Cardiac septum (tissue), 1 donor: ENCODE measurements at places on chromosomes 4 and X. TPM values are rescaled to one million over a fixed set of nuclear protein-coding genes. Genes with fewer than 3 reads are reported as not detected.

DNA sequence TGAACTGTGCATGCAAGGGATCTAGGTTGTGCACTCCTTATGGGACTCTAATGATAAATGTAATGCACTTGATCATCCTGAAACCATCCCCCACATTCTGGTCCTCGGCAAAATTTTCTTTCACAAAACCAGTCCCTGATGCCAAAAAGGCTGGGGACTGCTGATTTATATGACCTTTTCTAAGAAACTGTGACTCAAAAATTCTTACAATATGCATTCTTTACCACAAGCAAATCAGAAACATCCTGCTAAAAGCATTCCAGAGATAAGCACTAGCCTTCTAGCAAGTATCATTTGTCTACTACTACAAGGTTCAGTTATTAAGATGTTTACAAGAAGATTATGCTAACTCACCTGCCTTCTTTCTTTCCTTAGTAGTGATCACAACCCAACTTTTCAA, 166.5 kb upstream of the PCDH7 start:
- no peak for DNase-seq

- no peak for DNase-seq
Observed at GRCh38 chr4:57051095-57051494, 59.1 kb downstream of the IGFBP7 start.

GRCh38 chr4:42607011-42607726, 49.7 kb downstream of the ATP8A1 start:
- no peak for DNase-seq

DNA sequence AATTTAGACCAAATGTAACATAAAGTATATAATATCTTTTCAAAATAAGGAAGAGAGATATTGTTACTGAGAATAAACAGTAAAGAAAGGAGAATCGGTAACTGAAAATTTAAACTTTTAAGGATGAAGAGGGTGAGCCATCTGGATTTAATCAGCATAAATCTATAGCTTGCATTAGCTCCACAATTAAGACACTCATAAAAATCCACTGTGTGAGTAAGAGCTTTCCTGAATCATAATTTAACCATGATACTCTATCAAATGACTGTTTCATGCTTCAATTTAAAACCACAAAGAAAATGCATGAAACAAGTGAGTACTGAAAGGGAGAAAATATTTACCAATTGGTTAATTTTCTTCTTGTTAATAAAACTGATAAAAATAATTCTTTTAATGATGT, 951.5 kb upstream of the SLIT2 start:
- DNase-seq: no peak

- no peak for DNase-seq
Observed at GRCh38 chr4:119748853-119749252, 120.2 kb upstream of the PDE5A start.

DNA sequence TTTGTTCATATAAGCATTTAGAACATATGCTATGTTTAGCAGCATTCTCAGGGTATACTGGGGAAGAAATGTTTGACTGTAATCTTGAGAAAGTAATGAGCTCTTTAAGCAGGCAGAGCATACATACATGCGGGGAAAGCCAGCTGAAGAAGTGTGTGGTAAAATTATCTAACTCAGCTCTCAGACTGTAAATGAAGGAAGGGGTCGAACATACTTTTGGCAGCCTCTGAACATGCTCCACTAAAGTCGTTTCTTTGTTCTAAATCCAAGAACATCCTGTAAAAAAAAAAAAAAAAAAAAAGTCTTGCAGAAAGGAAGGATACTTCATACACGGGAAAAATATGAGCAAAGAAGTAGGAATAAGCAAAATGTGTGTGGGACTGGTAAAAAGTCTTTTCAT, 224.8 kb downstream of the GRID2 start:
- DNase-seq: no peak

DNA sequence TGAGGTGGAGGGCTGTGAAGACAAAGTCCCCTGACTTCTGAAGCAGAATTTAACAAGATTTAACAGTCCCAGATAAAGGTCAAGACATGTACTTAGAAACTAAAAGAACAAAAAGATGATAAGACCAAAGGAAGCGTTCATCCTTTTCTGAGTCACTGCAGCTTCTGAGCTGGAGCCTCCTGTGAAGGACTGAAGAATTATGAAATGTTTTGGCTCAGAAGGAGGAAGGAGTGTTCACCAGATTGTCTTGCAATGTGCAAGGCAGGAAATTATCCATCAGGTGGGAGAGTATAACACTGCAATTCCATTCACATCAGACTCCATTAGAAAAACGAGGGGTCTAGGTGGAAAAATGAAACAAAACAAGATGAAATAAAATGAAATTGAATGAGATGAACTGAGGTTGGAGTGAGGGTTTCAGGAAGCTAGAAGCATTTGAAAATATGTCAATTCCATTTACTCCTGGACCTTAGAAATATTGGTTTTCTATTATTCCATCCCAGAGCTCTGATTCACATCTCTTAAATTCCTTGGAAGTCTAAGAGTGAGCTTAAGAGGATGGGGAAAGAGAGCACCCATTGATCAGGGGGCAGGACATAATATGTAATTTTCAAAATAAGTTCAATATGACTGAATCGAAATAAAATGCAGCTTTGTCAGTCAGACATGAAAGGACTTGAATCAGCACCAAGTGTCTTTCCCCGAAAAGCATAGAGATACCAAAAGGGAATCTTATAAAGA, 186.1 kb upstream of the LNX1 start:
- DNase-seq: no peak

GRCh38 chrX:132199941-132200340, 19.3 kb downstream of the RAP2C start:
- DNase-seq: no peak

- DNase-seq: no peak
Observed at GRCh38 chr4:97349468-97350186, 793.6 kb downstream of the STPG2 start.

- no peak for DNase-seq
Observed at GRCh38 chr4:80462621-80463091, 127.1 kb downstream of the CFAP299 start.

GRCh38 chrX:131942034-131942433, 81.1 kb upstream of the STK26 start:
- DNase-seq: no peak

- no peak for DNase-seq
Observed at GRCh38 chr4:42789041-42789567, 103.4 kb upstream of the GRXCR1 start.

GRCh38 chrX:9503261-9503660, 38.4 kb downstream of the TBL1X start:
- DNase-seq: no peak

DNA sequence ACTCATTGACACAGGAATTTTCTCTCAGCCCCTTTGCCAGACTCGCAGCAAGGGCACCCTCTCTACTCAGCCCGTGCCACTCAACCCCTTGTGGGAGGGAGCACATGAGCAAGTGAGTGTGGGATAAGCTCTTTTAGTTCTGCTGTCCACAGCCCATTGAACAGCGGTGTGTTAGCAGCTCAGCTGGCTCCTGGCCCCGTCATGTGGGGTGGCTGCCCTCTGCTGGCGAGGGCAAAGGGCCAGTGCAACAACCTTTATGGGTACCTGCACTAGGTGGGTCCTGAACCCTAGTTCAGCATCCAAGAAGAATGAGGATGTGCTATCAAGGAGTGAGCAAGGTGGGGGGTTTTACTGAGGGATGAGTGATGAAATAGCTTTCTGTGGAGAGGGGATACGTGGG, 85.0 kb upstream of the ZNF81 start:
- DNase-seq: no peak

GRCh38 chrX:140507982-140508305, 3.1 kb upstream of the SOX3 start:
- no peak for DNase-seq

GRCh38 chr4:40294339-40294738, 40.8 kb upstream of the CHRNA9 start:
- no peak for DNase-seq

GRCh38 chr4:185904381-185904780, 92.4 kb upstream of the SORBS2 start:
- no peak for DNase-seq

DNA sequence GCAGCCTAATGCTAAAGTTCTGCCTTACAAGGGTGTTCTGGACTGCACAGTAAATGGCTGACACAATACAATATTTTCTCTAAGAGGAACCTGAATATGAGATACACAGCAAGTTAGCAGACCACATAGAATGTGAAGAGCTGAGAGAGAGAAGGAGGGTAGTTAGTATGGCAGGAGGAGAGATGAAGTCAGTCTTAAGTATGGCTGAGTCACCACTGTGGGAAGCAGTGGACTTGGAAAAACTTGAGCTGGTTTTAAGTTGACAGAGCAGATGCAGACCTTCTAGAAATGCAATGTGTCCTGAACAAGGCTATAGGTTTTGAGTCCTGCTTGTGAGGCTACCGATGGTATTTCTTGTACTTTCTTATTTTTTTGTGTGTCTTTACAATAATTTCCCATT, 172.5 kb downstream of the SH2D1A start:
- no peak for DNase-seq

DNA sequence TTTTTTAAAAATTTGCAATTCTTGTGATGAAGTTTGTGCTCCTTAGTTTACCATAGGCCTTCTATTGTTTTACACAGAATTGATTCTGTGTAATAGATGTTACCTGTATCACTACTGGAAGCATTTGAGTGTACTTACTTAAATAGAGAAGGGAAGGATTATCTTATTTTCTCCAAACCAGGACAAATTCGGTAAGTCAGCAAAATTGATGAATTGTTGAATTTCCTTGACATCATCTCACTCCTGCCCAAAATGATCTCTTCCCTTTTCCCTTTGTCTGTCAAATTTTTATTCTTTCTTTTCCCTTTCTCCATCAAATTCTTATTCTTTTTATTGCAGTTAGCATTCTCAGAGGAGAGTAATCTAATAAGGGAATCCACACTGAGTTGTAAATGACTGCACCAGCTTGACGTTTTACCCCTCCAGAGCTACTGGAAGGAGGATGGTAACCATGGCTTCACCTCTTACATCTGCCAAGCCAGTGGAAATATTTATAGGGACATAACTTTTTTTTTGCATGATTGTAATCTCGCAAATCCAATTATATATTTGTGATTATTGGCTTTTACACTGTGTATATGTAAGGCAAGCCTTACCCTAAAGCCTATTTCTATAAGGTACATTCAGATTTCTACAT, 42.6 kb upstream of the HAND2 start:
- no peak for DNase-seq

- DNase-seq: no peak
Observed at GRCh38 chr4:112156112-112156511, 10.9 kb downstream of the FAM241A start.

DNA sequence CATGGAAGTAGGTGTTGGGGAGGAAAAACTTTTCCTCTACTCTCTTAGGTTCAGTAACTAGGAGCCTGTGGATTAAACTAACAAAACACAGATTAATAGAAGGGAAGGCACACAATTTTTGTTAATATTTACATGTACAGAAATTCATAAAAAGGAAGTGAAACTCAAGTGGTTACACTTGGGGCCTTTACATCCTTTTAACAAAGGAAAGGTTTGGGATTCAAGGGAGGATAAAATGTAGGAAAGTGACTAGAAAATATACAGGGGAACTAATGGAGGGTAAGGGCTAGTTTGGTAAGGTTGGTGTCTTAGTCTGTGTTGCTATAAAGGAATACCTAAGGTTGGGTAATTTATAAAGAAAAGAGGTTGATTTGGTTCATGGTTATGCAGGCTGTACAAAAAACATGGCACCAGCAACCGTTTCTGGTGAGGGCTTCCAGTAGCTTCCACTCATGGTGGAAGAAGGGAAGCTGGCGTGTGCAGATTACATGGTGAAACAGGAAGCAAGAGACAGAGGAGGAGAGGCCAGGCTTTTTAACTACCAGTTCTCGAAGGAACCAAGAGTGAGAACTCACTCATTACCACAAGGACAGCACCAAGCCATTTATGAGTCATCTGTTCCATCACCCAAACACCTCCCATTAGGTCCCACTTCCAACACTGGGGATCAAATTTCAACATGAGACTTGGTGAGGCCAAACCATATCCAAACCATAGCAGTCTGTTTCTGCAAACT, 124.4 kb downstream of the CHRDL1 start:
- no peak for DNase-seq

Gene PNPLA4
- 43.8 TPM for total RNA-seq

Gene PAGE2B
- total RNA-seq: not detected

Gene BEX2
- 1.5 TPM for total RNA-seq

Gene RXFP1
- not detected for total RNA-seq

Gene RHOH
- 0.78 TPM for total RNA-seq

Gene SULT1E1
- not detected for total RNA-seq

Gene WDR19
- 9.4 TPM for total RNA-seq

Gene HTN1
- total RNA-seq: not detected

Gene CACNA1F
- total RNA-seq: 0.08 TPM

Gene ABCE1
- 39.5 TPM for total RNA-seq

Gene PNMA6E
- total RNA-seq: not detected
